ENCODE measurements at places on chromosomes 7 and 10. TPM values are rescaled to one million over a fixed set of nuclear protein-coding genes. Genes with fewer than 3 reads are reported as not detected.
A peak's percentile ranks its signal among the peaks of the same experiment; 100 is the strongest.

- no peak for DNase-seq
Observed at GRCh38 chr10:22321924-22322640, 1.2 kb downstream of the BMI1 start.

- no peak for DNase-seq
Observed at GRCh38 chr10:24174014-24174413, 34.9 kb upstream of the KIAA1217 start.

GRCh38 chr7:100371561-100372171, 1.6 kb upstream of the PILRA start:
- DNase-seq: no peak

- peak; percentile 30 for DNase-seq
Observed at GRCh38 chr10:114343623-114344505, 60.4 kb downstream of the AFAP1L2 start.

GRCh38 chr10:3808689-3809199, 23.7 kb upstream of the KLF6 start:
- DNase-seq: peak; percentile 23

The LEP gene
- not detected for total RNA-seq

- DNase-seq: no peak
Observed at GRCh38 chr7:101468546-101469275, 106.0 kb downstream of the COL26A1 start.

- no peak for DNase-seq
Observed at GRCh38 chr7:87105401-87105800, 45.9 kb upstream of the ELAPOR2 start.

DNA sequence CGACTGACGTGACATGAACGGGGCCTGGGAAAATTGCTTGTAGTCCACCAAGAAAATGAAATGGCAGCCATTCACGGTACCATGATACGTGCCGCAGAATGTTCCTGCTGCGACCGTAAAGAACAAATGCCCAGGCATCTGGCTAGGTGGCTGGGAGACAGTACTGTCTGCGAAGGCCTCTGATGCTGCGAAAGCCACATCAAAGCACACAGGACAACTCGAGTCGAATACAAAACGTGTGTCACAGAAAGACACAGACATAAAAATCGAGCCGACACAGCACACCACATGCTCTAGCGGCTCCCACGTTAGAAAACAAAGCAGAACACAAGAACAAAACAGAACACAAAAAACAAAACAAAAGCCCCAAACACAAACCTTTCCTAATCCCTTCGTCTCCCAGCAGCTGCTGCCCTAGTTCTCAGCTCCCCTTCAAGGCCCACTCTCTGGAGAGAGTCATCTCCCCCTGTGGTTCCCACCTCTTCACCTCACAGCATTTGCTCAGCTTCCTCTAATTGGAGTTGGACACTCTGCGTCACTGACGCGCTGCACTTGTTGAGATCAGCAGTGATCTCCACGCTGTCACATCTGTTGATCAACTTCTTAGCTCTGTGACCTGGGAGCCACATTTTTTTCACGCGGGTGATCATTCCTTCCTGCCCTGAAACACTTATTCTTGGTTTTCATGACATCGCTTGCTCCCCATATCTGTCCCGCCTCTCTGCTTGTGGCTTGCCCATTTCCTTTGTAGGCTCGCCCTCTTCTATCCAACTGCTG, 112.2 kb downstream of the CLEC2L start:
- no peak for DNase-seq

GRCh38 chr10:123966896-123967231, 75.3 kb upstream of the CPXM2 start:
- DNase-seq: no peak

GRCh38 chr10:88782222-88782621, 20.3 kb upstream of the LIPM start:
- no peak for DNase-seq

DNA sequence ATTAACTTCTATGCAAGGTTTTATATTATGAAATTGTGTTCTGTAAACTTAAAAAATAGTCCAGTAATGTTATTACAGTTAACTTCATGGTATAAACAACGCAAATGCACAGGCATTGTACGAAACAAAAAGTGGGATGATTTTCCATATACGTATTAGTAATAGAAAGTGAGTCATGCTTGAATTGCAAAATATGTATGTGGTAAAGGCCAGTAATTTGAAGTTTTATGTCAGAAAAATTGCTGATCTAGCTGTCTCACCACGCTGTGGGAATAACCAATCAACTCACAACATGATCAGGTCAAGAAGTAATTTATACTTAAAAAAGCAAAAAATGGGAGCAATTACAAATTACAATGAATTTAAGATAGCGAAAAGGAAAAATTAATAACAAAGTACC, 37.0 kb upstream of the GLI3 start:
- peak; percentile 35 for DNase-seq

GRCh38 chr10:7493996-7494395, 83.2 kb upstream of the SFMBT2 start:
- no peak for DNase-seq

DNA sequence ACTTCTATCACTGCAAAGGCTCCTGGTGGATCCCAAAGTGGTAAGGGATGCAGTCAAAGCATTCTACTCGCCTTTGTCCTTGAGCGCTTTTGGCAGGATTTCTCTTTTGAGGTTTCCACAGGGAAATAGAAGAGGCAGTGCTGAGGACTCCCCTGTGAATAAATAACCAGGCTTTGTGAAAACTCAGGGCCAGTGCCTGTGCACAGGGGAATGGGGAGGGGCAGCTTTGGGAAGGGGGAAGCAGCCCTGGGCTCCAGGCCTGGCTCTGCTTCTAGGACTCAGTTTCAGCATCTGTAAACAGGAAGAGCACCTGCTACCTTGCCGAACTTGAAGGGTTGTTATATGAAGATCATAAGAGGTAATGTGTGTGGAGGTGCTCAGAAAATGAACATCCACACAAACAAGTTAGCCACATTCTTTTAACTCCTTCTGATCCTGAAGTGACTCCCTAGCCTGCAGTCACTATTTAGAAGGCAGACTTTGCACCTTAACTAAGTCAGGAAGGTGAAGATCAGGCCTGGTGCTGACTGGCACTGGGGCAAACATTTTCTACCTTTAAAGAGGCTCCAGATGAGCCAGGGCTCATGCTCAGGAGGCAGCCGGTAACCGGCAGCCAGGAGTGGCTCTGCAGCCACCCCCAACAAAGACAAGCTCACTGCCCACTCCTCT, 22.5 kb upstream of the MMP21 start:
- DNase-seq: no peak

GRCh38 chr10:64142395-64142794, 621.2 kb downstream of the REEP3 start:
- DNase-seq: no peak

The CYP3A7 gene
- total RNA-seq: not detected

DNA sequence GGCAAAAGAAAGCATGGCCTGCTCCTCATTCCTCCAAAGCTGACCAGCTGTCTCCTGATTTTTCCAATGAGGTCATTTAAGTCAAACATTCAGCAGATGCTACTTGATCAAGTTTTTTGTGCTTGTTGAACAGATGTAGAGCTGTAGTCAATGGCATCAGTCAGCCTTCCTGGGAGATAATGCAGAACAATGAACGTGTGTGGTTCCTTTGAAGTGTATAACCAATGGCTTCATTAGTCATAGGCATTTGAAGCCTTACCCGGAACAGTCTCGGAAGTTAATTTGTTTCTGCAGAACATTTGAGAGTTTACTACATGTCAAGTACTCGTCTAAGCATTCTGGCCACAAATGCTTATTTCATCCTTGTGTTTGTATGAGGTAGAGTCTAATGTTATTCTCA, 227.1 kb downstream of the ADRA2A start:
- DNase-seq: no peak

The FAM25C gene
- not detected for total RNA-seq

GRCh38 chr10:75506930-75507329, 75.5 kb downstream of the LRMDA start:
- DNase-seq: no peak

DNA sequence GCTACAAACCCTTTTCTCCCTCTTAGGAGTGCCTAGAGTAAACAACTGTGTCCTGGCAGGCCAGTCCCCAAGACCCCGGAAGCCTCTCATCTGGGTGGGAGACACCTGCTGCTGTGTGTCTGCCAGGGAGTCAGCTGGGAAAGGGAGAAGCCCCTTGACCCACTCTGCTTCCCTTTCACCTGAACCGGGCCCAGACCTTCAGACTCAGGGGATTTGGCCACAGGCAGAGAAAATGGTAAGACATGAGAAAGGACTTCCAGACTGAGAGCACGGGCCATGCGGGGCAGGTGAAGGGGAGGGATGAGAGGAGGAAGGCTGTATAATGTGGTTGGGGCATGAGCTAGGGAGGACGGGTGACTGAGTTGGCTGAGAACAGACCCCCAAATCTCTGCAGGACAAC, 36.0 kb upstream of the NPFFR1 start:
- DNase-seq: no peak

GRCh38 chr7:69780379-69780778, 182.1 kb downstream of the AUTS2 start:
- DNase-seq: no peak

DNA sequence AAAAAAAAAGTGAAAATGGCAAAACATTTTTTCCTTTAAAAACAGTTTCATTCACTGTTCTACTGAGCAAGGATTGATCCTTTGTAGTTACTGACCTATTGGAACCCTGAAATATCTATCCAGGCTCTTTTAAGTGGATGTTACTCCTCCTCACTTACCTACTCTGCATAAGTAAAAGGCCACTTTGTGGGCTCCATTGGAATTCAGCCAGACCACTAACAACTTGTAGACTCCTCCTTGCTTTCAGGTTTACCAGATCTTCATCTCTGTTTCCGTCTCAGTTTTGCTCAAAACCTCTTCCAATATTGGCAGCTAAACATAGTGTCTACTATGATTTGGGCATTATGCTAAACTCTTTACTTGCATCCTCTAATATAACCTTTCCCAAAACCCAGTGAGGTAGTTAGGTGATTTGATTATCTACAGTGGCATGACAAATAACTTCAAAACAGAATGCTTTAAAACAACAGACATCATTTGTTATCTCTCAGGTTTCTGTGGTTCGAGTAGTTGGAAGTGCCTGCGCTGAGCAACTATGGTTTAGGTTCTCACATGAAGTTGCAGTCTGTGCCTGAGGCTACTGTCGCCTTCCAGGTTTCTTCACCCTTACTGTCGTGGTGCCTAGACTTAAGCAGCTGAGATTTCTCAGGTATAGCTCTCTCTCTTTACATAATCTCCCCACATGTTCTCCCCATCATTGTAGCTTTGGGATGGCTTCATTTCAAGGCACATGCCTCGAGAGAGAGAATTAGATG, 698.2 kb downstream of the REEP3 start:
- no peak for DNase-seq

The FXYD4 gene
- not detected for total RNA-seq

The CLRN3 gene
- total RNA-seq: 0.22 TPM

DNA sequence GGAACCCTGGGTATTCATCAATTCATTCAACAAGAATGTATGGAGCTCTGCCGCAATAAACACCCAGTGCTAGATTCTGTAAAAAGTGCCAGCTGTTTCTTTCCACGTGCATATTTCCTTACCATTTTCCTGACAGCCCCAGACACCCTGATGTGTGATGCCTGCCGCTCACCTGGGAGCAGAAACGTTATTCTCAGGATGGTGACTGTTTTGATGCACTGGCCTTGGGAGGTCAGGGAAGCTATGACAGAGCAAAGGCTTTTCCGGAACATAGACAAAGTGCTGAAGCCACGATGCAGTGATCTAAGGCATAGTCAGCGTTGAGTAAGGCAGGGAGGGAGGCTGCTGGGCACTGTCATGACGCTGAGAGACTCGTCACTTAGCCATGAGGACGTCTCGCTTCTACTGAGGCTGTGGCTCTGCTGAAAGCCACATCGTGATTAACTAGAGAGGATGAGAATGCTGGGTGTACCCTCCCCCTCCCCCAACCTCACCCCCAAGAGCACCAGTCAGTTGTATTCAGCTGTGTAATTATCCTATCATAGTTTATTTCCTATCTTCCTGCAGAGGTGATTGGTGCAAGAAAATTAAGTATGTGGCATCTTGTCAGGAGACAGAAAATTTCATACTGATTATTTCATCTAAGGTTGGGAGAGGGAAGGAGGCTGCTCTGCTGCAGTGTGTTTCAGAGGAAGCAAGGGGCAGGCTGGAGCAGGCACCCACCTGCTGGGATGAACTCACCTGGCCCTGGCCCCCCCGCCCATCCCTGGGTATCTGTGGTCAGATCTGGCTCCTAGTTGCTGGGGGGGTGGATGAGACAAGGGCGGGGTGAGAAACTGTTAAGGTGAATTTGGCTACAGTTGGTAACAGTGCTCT, 48.8 kb upstream of the SMNDC1 start:
- DNase-seq: peak; percentile 90

The OLAH gene
- total RNA-seq: 0.20 TPM

GRCh38 chr10:11225935-11226334, 208.3 kb downstream of the CELF2 start:
- no peak for DNase-seq

GRCh38 chr7:102072636-102073209, 213.9 kb upstream of the SH2B2 start:
- no peak for DNase-seq
